Gastroesophageal sphincter (tissue), 4 donors: ENCODE measurements at places on chromosomes 7 and 10.

- ATAC-seq: no peak
These were observed 798.3 kb downstream of the KCNMA1 start for GRCh38 chr10:76839276-76839675.

GRCh38 chr10:51047857-51048256 is 26.4 kb upstream of the PRKG1 start:
- ATAC-seq: no peak

DNA sequence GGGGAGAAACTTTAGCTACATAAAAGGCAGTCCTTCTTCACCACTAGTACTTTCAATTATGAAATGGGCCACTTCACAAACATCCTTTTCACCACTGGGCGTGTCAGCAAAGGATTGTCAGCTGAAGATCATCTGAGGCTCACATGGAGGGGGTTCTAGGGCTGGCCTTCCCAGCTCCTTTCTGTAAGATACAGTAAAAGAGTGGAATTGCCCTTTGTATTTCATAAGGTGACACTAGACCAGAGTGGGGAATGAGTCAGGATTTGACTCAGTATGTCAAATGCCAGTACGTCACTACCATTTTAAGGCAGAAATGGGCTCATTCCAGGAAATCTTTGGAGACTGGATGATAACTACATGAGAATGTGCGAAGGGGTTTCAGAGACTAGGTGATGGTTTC is 21.2 kb upstream of the BLOC1S2 start:
- ATAC-seq: no peak

GRCh38 chr7:106393564-106394251 is 108.9 kb upstream of the NAMPT start:
- no peak for ATAC-seq

- no peak for ATAC-seq
These were observed 22.0 kb downstream of the ADRA2A start for GRCh38 chr10:111098679-111099437.

DNA sequence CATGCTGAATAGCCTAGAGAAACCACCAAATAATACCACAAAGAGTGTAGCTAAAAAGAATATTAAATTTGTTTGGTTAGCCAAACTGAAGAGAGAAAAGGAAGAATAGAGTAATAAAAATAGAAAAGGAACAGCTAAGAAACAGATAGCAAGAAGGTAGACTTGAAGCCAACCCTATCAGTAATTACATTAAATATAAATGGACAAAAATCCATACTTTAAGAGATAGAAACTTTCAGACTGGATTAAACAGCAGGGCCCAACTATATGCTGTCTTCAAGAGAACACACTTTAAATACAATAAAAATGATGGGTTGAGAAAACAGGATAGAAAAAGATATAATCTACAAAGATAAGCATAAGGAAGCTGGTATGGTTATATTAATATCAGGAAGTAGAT is 31.2 kb downstream of the IL2RA start:
- ATAC-seq: no peak

- ATAC-seq: no peak
These were observed 177.4 kb upstream of the NPVF start for GRCh38 chr7:25405736-25406135.

DNA sequence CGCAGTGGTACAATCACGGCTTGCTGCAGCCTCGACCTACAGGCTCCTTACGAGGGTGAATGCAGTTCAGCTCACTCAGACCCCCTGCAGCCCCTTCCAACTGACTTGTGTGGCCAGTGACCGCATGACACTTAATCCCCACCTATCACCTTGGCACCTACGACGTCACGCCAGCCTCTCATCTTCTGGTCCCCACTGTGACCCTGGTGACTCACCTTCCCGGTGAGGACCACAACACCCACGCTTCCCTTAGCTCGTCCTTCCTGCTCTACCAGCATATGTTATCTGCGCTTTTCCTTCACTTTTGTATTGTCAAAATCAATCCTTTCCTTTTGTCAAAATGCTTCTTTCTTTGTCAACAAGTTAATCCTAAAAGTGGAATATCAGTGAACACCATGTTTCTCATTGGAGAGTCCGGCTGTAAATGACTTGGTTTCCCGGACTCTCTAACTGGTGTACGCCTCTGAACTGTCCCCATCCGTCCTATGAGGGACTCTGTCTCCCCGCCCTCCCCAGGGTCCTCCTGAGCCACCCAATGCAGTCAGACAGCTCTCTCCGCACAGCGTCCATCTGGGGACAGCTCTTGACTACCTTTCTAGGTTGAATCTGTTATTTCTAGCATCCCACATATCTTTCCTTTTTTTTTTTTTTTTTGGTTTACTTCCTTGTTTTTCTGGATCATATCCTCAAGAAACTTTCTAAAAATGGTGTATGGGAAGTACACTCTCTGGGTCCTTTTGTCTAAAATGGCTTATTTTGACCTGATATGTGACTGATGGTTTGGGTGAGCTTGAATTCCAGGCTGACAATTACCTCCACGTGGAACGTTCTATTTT is 37.3 kb downstream of the CFAP46 start:
- ATAC-seq: no peak

DNA sequence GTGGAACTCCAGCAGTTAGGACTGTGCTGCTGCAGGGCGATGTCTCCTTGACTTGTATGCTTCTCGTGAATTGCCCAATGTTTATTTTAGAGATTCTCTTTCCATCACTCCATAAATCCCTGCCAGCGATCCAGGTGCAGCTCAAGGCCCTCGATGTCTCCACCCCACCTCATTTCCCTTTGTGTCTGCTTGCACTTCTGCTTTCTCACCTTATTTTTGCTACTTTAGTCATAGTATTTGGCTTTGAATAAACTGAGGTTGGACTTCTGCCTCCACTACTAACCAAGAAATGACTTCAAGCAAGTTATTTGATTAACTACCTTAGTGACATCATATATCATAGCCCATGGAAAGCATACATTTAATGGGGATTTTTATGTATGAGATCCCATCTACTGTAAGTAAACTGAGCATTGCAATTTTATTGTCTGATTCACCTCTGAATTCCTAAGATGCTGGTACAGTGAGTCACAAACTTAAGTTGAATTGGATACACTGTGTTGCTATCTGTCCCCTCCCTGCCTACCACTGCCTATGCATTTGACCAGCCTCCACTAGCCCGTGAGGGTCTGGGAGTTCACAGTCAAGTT is 255.8 kb downstream of the ABCA13 start:
- no peak for ATAC-seq

DNA sequence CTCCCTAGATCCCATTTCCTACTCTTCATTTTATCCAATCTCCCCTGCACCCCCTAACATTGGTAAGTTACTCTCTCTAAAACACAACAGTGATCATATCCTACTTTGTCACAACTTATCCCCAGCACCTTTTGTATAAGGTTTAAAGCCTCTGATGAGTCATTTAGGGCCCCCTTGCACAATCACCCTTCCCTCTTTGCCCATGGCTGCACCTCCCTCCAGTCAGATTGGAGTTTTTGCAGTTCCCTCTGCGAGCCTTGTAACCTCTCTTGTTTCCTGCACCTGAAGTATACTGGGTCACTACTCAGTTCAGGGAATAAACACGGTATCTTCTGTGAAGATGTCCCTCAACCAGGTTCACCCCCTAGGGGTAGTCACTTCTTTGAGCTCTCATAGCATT is 55.9 kb upstream of the ADRB1 start:
- no peak for ATAC-seq

- peak; percentile 88 for ATAC-seq
These were observed 339.2 kb downstream of the LRMDA start for GRCh38 chr10:75770626-75771081.

DNA sequence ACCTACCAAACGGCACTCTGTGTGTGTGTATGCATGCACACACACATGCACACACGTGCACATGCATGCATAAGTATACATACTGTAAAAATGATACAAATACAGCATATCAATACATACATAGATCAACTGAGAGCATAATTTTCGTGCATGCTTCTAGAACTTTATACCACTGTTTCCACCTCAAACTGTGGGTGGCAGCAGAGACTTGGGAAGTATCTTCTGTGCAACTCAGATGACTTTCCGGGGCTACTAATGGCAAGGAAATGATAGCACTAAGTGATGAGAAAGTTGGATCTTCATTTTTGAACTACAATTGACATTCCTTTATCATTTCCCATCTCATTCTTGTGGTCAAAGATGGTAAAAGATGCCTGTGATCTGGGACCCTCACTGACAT is 570.7 kb downstream of the REEP3 start:
- no peak for ATAC-seq

GRCh38 chr10:76001019-76001418 is 569.6 kb downstream of the LRMDA start:
- no peak for ATAC-seq

- ATAC-seq: no peak
These were observed 8.6 kb downstream of the MCMBP start for GRCh38 chr10:119863951-119864565.

DNA sequence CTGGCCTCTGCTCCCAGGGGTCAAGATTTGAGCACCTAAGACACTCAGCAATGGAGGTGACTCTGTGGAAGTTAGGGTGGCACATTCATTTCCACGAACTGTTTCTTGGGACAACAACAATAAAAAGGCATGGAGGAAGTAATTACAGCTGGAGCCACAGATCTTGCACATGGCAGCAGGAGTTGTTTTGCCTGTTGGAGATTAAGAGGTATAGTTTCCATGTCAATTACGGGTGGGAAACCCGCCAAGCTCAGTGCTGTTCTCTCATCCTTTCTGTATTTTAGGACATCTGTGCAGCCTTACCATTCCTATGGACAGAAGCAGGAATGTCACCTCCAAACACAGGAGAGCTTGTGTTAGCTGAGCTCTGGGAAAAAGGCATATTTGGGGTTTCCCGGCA is 201.2 kb downstream of the SNX10 start:
- ATAC-seq: no peak

- no peak for ATAC-seq
These were observed 732.4 kb downstream of the IPMK start for GRCh38 chr10:57535306-57535705.

DNA sequence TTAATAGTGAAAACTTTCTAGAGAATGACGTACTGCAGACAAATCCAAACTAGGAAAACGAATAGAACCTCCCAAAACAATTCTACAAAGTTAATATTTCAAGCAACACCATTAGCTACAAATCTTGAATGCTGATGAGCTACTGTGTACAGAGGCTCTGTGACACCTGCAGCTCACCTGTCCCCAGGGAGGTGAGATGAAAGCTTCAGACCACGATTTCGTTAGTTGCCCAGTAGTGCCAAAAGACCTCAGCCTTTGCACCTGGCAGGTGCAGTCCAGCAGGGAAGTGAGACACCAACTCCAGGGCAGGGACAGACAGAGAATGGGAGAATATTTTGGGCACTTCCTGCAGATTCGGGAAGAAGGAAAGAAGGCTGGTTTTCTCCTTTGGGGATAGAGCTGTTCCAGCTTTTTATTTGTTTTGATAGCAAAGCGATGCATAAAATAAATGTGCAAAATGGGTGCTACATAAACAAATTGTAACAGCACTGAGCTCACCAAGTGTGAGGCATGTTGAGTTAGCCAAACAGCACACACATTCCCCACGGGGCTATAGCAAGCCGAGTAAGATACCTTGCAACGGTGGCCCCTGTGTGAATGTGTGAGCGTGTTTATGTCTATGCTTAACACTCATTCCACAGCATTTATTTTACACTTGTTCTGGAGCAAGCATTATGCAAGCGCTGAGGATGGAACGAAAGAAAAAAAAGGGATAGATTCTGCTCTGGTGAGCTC is 1024.8 kb upstream of the AUTS2 start:
- no peak for ATAC-seq

DNA sequence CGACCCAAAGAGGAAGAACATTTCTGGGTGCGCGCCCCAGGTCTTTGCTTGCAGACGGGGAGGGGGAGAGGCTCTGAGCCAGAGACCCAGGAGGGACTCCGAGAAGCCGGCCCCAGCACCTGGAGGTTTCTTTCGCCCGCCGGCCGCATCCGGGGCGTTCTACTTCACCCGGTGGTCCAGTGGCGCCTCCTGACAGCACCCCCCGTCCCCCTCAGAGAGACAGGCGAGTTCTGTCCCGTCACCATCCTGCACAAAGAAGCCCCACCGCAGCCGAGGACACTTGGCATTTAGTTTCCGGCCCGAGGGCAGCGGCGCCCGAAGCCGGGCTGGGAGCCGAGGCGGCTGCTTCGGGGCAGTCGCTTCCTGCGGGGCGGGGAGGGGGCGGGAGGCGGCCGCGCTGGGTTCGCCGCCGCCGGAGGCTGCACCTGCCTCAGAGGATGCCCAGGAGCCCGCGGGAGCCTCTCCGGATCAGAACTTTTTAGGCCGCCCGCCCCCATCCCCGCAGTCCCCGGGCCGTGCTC is at the start of gene TMEM178B:
TMEM178B (plus strand) TSS at position 424 of the 521 bp plus-strand sequence.
- no peak for ATAC-seq

- no peak for ATAC-seq
These were observed 122.6 kb downstream of the KMT2C start for GRCh38 chr7:152313217-152313616.

- no peak for ATAC-seq
These were observed 74.2 kb downstream of the MALSU1 start for GRCh38 chr7:23373151-23374004.

DNA sequence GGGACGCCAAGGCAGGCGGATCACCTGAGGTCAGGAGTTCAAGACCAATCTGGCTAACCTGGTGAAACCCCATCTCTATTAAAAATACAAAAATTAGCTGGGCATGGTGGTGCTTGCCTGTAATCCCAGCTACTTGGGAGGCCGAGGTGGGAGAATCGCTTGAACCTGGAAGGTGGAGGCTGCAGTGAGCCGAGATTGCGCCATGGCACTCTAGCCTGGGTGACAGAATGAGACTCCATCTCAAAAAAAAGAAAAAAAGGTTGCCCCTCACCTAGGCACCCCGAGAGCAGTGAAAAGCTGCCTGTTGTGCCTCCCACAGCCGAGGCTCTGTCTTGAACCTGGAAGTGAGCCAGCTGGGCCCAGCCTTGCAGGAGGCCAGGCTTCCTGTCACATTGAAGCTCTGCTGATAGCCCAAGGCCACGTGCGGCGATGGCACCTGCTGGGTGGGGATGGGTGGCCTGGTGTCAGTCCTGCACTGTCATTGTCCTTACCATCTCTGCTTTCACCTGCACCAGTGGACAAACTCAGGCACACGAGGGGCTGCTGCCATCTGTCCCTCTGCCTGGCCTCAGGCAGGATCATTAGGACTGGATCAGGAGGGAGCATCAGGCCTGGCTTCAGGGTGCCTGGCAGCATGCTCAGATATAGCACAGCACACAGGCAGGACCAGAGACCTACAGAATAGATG is 37.8 kb downstream of the DNAJB12 start:
- no peak for ATAC-seq

DNA sequence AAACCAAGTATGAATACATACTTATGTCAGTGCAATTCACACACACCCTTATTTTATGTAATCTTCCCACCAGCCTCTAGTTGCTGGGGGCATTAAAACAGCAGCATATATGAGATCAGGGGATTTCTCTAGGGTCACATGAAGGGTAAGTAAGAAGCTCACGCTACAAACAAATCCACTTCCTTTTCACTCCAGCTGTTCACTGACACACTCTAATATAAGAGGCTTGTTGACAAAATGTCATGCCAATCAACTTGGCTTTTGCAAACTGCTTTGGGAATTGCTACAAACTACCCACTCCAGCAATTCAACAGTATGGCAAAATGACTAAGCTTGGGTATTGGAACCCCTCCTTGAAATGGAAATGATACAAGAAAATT is 10.3 kb downstream of the FAM3C start:
- no peak for ATAC-seq
